ENCODE measurements at places on chromosomes 7 and 10. TPM values are rescaled to one million over a fixed set of nuclear protein-coding genes. Genes with fewer than 3 reads are reported as not detected.

- H3K36me3 ChIP-seq: no peaks in the 10 kb centered on the region
- no peaks in the 10 kb centered on the region for H3K4me1 ChIP-seq
- H3K27me3 ChIP-seq: no peaks in the 10 kb centered on the region
- DNase-seq: no peak
Observed at GRCh38 chr7:132161976-132162375, 414.3 kb downstream of the PLXNA4 start.

Gene WASHC2A
- 44.3 TPM for polyA plus RNA-seq

Gene FKBP6
- polyA plus RNA-seq: not detected

Gene MET
- not detected for polyA plus RNA-seq

Gene SEM1
- 127 TPM for polyA plus RNA-seq

Gene GPR15LG
- polyA plus RNA-seq: not detected

Gene CLCN1
- not detected for polyA plus RNA-seq

Gene PRRT4
- 0.16 TPM for polyA plus RNA-seq

Gene CRPPA
- polyA plus RNA-seq: 0.26 TPM

GRCh38 chr10:112362833-112363232, 11.1 kb upstream of the ACSL5 start:
- no peaks in the 10 kb centered on the region for H3K4me1 ChIP-seq
- no peaks in the 10 kb centered on the region for H3K27me3 ChIP-seq
- H3K27ac ChIP-seq: no peak overlapping the region
- no peaks in the 10 kb centered on the region for H3K36me3 ChIP-seq
- H3K4me3 ChIP-seq: no peak overlapping the region
- DNase-seq: no peak

- peaks cover 29% of the 10 kb centered on the region for H3K36me3 ChIP-seq
- H3K27ac ChIP-seq: peak overlapping the region; percentile 70
- peaks cover 57% of the 10 kb centered on the region for H3K4me1 ChIP-seq
Observed at GRCh38 chr7:150568714-150569113, 1.5 kb downstream of the GIMAP4 start.

Gene SEMA3A
- polyA plus RNA-seq: not detected

Gene RNF133
- not detected for polyA plus RNA-seq

Gene NKX1-2
- polyA plus RNA-seq: not detected

DNA sequence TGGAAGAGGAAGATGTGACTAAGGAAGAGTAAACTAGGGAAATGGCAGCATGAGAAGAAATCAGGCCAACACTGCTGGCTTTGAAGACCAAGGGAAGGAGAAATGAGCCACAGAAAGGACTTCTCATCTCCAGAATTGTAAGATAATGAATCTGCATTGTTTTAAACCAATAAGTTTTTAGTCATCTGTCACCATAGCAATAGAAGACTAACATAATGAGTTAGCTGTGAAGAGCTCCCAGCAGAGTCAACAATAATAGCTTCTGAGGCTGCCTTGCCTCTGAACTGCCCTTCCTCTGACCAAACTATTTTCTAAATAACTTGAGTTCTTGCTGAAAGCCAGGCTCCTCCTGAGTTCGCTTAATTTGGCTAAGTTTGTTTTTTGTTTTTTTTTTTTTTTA, 103.6 kb downstream of the CACNA2D1 start:
- no peaks in the 10 kb centered on the region for H3K36me3 ChIP-seq
- H3K27me3 ChIP-seq: no peaks in the 10 kb centered on the region
- DNase-seq: no peak
- no peak overlapping the region for H3K4me3 ChIP-seq
- H3K4me1 ChIP-seq: no peaks in the 10 kb centered on the region

Gene GSDME
- polyA plus RNA-seq: 0.46 TPM

- no peaks in the 10 kb centered on the region for H3K36me3 ChIP-seq
- no peak overlapping the region for H3K27ac ChIP-seq
- H3K27me3 ChIP-seq: no peaks in the 10 kb centered on the region
- H3K4me1 ChIP-seq: no peaks in the 10 kb centered on the region
- DNase-seq: no peak
- H3K4me3 ChIP-seq: no peak overlapping the region
Observed at GRCh38 chr10:35650894-35651293, 8.8 kb upstream of the FZD8 start.

DNA sequence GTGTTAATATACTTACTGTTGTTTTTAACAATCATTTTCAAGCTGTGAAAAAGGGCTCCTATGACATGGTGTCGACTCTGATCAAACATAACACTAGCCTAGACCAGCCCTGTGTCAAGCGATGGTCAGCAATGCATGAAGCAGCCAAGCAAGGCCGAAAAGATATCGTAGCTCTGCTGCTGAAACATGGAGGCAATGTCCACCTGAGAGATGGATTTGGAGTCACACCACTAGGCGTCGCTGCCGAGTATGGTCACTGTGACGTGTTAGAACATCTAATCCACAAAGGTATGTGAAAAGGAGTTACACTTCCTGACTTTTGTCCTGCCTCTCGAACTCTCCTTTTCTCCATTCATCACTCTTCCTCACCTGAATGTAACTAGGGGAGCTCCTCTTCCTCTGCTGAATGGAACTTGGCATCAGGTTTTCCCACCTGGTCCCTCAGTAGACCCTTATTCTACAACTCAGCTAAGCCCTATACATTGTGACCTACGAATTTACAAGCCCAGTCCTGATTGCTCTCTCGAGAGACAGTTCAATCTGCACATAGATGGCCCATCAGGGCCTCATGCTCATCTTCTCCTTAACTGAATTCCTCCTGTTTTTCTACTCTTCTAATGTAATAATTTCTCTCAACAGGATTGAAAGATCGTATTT, 23.0 kb downstream of the ASB15 start:
- peak; percentile 43 for DNase-seq
- no peaks in the 10 kb centered on the region for H3K27me3 ChIP-seq
- no peak overlapping the region for H3K4me3 ChIP-seq
- H3K27ac ChIP-seq: no peak overlapping the region

DNA sequence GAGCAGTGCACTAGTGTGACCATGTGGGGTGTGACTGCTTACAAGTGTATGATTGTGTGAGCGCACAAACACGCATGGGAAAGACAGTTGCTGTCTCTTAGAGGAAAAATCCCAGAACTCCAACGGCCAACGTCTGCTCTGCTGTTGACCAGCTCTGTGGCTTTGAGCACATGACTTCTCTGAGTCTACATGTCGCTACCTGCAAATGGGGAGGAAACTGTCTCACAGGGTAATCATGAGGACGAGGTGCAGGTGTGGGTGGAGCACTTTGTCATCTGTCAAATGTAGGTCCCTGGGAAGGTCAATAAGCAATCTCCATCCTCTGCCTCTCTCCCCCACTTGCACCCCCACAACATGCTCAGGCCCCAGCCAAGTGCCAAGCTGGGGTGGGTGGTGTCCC, 31.2 kb upstream of the TLX1 start:
- no peak overlapping the region for H3K27ac ChIP-seq
- peaks cover 8% of the 10 kb centered on the region for H3K27me3 ChIP-seq
- H3K4me3 ChIP-seq: no peak overlapping the region
- no peak for DNase-seq
- no peaks in the 10 kb centered on the region for H3K4me1 ChIP-seq

- no peak for DNase-seq
- no peaks in the 10 kb centered on the region for H3K4me1 ChIP-seq
- no peaks in the 10 kb centered on the region for H3K36me3 ChIP-seq
- H3K4me3 ChIP-seq: no peak overlapping the region
Observed at GRCh38 chr10:59575269-59575668, 134.4 kb downstream of the SLC16A9 start.

- H3K36me3 ChIP-seq: no peaks in the 10 kb centered on the region
- H3K27me3 ChIP-seq: no peaks in the 10 kb centered on the region
- no peak overlapping the region for H3K27ac ChIP-seq
- no peak overlapping the region for H3K4me3 ChIP-seq
Observed at GRCh38 chr7:134509010-134509409, 18.4 kb upstream of the AKR1B10 start.

- H3K27ac ChIP-seq: no peak overlapping the region
- H3K4me1 ChIP-seq: no peaks in the 10 kb centered on the region
- no peak overlapping the region for H3K4me3 ChIP-seq
- no peaks in the 10 kb centered on the region for H3K27me3 ChIP-seq
Observed at GRCh38 chr7:148447221-148447849, 143.2 kb upstream of the C7orf33 start.

DNA sequence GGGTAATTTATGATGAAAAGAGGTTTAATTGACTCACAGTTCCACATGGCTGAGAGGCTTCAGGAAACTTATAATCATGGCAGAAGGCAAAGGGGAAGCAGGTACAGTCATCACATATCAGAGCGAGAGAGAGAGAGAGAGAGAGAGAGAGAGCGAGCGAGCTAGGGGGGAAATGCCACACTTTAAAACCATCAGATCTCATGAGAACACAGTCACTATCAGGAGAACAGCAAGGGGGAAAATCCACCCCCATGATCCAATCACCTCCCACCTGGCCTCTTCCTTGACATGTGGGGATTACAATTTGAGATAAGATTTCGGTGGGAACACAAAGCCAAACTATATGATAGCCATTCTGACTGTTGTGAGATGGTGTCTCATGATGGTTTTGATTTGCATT, 576.3 kb downstream of the GFRA1 start:
- DNase-seq: no peak
- H3K27me3 ChIP-seq: no peaks in the 10 kb centered on the region
- no peak overlapping the region for H3K4me3 ChIP-seq
- H3K36me3 ChIP-seq: no peaks in the 10 kb centered on the region
- no peak overlapping the region for H3K27ac ChIP-seq

Gene GATAD1
- 7.8 TPM for polyA plus RNA-seq

GRCh38 chr7:20798081-20798693, 11.5 kb upstream of the SP8 start:
- H3K27me3 ChIP-seq: peaks cover 41% of the 10 kb centered on the region
- H3K4me1 ChIP-seq: peaks cover 15% of the 10 kb centered on the region
- DNase-seq: no peak
- no peak overlapping the region for H3K27ac ChIP-seq

Gene PPP1R17
- not detected for polyA plus RNA-seq

DNA sequence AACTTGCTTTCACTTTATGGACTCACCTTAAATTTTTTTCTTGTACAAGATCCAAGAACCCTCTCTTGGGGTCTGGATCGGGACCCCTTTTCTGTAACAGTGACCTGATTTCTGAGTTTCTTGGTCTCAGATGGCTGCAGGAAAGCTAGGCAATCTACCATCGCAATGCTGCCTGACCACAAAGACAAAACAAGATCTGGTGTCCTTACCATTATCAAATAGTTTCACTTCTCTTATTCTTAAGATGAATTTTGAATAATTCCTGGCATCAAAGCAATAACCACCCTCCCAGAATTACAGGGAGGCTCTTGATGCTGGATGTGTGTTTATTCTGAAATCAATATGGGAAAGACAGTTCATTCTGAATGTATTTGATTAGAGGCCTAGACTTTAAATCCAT, 77.4 kb upstream of the FRMD4A start:
- peaks cover 16% of the 10 kb centered on the region for H3K4me1 ChIP-seq
- no peaks in the 10 kb centered on the region for H3K36me3 ChIP-seq
- no peak for DNase-seq
- H3K4me3 ChIP-seq: no peak overlapping the region
- H3K27ac ChIP-seq: no peak overlapping the region

- peak overlapping the region; percentile 87 for H3K4me3 ChIP-seq
- peak; percentile 96 for DNase-seq
- H3K27ac ChIP-seq: peak overlapping the region; percentile 100
- H3K27me3 ChIP-seq: no peaks in the 10 kb centered on the region
Observed at GRCh38 chr7:105013221-105013815, 687 bp upstream of the KMT2E start.

Gene OPALIN
- polyA plus RNA-seq: not detected

GRCh38 chr7:542713-543500, 23.3 kb upstream of the PDGFA start:
- no peak overlapping the region for H3K27ac ChIP-seq
- no peak for DNase-seq
- H3K36me3 ChIP-seq: no peaks in the 10 kb centered on the region
- H3K4me1 ChIP-seq: no peaks in the 10 kb centered on the region

GRCh38 chr10:96089116-96089515, 41.0 kb upstream of the ZNF518A start:
- peaks cover 9% of the 10 kb centered on the region for H3K27me3 ChIP-seq
- H3K4me3 ChIP-seq: peak overlapping the region; percentile 88
- H3K4me1 ChIP-seq: peaks cover 12% of the 10 kb centered on the region

DNA sequence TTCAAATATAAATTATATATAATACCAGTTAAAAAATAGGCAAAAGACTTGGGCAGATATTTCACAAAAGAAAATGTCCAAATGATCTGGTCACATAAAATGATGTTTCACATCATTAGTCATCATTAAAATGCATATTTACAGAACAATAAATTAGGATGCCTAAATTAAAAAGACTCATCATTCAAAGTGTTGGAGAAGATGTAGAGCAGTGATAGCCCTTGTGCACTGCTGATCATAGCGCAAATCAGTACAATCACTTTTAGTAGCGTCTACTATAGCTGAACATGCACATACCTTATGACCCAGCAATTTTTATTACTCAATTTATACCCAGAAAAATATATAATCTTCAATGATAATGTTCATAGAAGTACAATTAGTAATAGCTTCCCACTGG, 333.3 kb upstream of the ETV1 start:
- no peak overlapping the region for H3K4me3 ChIP-seq
- DNase-seq: no peak
- no peaks in the 10 kb centered on the region for H3K4me1 ChIP-seq
- no peak overlapping the region for H3K27ac ChIP-seq
- H3K27me3 ChIP-seq: no peaks in the 10 kb centered on the region

Gene PLEKHS1
- polyA plus RNA-seq: not detected

Gene SLC18A2
- 0.94 TPM for polyA plus RNA-seq

GRCh38 chr7:24899905-24900304, 80.1 kb downstream of the OSBPL3 start:
- no peak overlapping the region for H3K27ac ChIP-seq
- DNase-seq: no peak
- H3K4me1 ChIP-seq: peaks cover 72% of the 10 kb centered on the region
- no peak overlapping the region for H3K4me3 ChIP-seq
- no peaks in the 10 kb centered on the region for H3K36me3 ChIP-seq
